GM12864 (cell line): ENCODE measurements at places on chromosomes 1 and 21.

DNA sequence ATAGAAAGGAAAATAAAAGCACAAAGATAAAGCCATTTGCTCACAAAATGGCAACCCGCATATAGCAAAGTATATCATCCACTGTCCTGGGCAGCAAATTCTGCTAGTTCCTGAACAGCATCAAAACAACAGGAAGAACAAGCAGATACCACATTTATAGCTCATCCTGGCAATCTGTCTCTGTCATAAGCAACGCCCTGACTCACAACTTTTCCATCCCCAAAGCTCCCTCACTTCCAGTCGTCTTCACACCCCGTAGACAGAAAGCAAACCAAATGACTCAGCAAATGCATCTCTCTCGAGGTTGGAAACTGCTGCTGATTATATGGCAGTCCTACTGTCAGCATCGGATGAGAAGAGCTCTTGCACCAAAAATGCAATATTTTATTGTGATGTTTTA is 65.8 kb downstream of the AK5 start:
- no peak for DNase-seq

GRCh38 chr1:113192242-113192641 is 119.2 kb downstream of the LRIG2 start:
- no peak for DNase-seq

DNA sequence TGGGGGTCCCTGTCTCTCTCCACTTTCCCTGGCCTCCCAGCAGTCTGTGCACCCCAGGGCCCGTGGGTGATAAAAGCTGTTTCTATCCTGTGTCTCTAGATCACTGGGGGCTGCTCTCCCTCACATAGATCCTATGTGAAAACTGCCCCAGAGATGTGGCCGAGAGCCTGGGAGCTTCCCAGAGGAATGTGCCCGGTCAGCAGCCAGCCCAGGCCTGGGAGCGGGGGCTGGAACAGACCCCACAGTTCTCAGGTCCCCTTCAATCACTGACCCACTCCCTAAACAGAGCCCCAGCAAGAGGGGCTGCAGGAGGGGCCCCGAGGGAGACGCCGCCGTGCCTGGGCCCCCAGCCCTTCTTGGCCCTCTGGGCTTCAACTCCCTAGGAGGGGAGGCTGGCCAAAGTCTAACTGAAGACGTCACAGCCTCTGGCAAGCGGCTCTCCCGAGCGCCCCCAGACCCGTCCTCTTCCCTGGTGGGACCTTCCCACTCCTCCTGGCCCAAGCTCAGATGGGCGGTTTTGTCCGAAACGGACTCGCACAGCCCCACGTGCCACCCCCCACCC is 403 bp downstream of the MXRA8 start:
- DNase-seq, result no peak

DNA sequence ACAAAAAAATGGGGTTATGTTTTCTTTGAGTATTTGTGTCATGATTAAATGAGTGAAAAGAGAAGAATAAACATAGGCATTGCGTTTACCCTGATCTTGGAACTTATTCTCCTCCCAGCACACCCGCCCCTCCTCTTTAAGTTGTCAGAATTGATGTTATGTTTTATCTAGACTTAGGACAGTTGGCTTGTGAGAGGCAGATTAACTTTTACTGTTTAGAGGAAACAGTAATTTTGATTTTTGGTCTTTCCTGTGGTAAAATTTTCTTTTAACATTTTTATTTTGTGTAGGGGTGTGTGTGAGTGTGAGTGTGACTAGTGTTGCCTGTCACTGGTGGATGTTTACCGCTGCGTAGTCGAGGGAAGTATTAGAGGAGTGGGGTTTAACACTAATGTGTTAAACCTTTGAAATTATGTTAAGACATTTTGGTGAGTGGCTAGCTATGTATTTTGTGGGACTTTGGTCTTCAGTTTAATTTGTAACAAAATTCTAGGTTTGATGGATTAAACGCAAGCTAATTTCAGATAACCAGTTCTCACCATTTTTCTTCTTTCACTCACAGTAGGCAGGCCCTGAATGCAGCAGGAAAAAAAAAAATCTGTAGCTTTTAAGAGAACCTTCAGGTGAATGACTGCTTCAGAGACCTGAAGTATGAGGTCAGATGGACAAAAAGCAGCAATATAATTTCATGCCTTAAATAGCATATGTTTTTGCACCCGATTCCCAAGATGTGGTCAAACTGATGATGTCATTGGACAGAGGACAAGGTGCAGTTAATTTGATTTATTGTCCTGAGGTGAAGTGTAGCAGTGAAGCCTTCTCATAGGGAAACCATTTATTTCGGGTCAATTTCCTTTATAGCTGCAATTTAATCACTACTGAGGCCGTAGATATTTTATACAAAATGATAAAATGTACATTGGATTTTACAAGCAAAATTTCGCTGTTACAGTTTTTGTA is 2.7 kb downstream of the POU2F1 start:
- no peak for DNase-seq
